ENCODE measurements at places on chromosomes 7 and 10.

DNA sequence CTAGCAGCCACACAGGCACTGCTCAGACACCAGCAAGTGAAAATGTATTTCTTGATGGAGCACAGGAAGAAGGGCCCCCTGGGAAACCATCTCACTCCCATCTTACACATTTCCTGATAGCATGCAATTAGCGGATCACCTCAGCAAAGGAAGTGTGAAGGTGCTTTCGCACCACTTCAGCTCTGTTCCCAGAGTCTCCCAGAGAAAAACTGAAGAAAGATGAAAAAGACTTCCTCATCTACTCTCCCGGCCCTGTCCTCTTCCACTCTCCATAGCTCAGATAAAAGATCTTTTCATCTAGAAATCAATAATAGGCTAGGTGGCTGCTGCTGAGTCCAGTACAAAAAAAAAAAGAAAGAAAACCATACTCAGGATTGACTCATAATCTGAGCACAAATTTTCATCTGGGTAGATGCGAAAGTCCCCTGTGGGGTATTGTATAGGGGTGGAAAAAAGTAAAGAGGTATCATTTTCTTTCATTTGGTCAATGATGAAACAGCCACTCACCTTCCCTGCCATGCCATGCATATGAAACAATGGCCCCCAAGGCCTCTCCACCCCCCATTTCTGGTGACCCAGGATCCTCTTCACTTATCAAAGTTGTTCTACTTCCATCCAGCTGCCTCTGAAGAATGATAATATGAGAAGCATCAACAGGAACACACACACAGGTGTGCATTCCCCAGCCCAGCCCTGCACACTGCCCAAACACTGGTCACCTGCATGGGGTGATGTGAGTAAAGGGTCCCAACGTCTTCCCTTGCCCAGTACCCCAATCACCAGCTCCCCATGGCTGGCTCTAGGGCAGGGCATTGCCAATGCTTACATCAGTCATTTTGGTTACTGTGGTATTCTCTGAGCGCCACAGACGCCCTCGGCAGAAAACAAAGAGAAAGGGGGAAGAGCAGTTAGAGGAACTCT lies 48.8 kb upstream of the DGKI start:
- no peak for DNase-seq

DNA sequence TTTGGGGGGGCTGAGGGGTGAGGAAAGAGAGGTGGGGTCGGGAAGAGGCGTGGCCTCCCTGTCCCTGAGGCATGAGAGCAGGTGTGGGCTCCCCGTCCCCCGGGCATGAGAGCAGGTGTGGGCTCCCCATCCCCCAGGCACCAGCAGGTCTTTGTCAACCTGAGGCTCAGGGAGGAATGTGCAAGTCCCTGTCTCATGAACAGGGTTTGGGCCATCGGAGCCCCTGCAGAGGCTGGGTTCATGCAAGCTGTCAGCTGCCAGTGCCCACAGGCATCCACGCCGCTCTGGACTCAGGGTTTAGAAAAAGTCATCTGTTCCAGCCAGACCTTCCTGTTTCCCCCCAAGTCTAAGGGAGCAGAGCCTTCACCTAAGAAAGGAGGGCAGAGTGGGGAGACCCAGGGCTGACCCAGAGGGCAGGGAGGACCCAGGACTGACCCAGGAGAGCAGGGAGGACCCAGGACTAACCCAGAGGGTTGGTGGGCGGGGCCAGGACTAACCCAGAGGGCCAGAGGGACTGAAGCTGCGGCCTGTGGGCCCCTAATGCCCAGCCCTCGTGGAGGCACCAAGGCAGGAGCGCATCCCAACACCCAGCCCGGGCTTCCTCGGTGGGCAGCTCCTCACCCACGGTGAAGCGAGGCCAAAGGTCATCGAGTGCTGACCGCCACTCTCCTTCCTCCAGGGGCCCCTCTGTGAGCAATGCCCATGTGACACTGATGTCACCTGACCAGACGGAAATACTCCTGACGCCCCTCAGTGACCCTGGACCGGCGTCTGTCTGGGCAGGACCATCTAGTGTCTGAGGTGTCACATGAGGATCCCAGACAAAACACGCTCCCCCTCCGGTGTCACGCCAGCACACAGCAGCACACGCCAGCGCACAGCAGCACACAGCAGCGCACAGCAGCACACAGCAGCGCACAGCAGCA lies 28.9 kb upstream of the GPR146 start:
- no peak for DNase-seq

DNA sequence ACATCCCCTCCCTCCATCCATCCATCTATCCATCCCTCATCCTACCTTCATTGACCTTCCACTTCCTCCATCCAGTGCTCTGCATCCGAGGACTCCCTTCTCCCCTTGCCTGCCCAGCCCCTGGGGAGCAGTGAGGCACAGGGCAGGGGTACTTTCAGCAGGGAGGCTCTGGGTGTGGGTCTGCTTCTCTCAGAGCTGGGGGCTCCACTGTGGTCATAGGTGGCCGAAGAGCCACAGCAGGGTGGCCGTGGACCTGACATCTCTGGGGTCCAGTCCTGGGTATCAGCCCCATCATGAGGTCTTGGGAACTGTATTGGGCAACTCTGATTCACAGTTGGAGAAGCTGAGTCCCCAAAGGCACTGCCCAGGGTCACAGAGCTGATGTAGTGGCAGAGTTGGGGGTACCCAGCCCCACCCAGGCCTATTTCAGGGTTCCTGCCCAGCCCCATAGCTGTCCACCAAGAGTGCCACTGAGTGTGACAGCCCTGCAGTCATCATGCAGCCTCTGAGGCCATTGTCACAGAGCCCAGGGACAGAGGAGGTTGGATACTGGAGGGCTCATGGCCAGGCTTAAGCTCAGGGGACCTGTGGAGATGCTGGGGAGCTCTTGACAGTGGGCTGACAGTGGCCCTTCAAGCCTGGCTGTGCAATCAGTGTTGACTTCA lies 35.3 kb upstream of the DPYSL4 start:
- DNase-seq = no peak

GRCh38 chr7:102849079-102849478 lies 63.7 kb upstream of the LRRC17 start:
- DNase-seq = no peak

- peak; percentile 0 for DNase-seq
Observed at GRCh38 chr10:100403734-100404133, 56.7 kb downstream of the SCD start.
